WTC11 (cell line): ENCODE measurements at places on chromosomes 1 and 21. TPM values are rescaled to one million over a fixed set of nuclear protein-coding genes. Genes with fewer than 3 reads are reported as not detected.

The CELA3A gene
- total RNA-seq = 7.2 to 9.6 TPM (median 8.0 TPM) in 3 replicates

The TAS1R1 gene
- total RNA-seq = 0.11 to 0.16 TPM in 2 of 3 replicates, not detected in the other

The EFHD2 gene
- total RNA-seq = 19.5 to 23.8 TPM (median 21.9 TPM) in 3 replicates

DNA sequence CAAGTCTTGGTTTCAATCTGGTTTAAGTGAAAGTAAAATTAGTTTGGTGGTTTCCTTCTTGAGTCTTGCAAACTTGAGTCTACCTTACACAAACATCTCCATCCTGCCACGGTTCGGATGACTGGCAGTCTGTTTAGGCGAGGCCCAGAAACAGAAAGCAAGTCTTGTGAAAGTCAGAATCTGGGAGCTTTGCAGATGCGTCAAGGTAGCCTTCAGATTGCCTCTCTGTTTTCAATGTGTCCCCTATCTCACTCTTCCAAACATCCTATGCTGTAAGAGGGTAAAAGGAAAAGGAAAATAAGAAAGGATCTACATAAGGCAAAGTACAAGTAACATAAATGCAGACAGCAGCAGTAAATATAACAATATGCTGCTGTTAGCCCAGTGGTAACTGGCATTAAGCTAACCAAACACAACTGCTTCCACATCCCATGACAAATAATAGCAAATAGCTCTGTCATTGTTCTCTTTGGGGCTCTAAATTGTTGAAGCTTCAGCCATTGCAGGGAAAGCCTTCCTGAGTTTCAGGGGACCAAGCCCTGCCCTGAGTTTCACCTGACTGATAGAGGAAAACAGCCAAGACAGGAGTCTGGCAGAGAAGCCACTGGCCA lies 26.2 kb upstream of the C1orf105 start:
- no peak for DNase-seq

DNA sequence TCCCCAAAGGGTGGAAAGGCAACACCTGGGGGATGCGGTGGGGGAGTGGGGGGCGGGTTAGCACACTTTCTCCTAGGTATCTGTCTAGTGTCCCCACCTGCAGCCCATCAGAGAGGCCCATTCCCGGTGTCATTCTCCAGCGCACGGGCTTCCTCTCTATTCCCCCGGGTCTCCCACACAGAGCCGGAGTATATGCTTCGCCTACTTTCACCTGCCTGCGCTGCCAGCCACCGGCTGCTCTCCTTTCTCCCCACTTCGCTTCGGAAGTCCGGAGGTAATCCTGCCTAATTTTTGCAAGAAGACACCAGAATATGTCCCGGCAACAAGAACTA lies 852 bp downstream of the RGS7 start:
- peak; percentile 26 for DNase-seq

DNA sequence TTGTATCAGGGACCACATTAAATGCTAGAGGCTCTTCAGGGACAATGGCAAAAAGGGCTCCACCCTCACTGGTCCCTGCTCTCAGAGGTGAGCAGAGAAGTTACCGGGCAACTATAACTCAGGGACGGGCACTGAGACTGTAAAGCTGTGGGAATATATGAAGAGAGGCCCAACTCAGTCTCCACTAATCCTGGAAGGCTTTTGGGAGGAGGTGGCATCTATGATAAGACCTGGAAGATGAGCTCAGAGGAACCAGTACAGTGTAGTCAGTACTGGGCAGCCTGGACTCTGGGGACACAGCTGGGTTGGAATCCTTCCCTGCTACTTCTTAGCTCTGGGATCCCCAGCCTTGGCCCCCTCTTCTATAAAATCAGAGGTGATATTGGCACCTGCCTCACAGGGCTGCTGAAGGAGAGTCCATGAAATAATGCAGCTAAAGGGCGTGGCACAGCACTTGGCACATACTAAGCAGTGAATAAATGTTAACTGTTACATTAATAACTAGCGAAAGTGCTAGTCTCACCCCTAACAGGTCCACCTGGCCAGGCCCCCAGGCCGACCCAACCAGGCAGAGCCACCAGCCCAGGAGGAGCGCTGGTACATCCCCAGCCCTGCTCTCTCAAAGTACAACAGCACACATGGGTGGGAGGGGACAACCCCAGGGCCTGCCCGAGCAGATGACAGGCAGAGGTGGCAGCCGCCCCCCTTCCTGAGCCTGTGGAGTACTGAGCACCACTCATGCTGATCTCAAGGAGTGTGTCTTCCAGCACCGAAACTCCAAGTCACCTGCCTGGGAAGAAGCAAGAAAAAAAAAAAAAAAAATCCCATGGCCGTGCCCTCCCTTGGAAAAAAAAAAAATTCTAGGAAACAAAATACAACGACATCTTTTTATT lies 62.7 kb downstream of the CASZ1 start:
- no peak for DNase-seq

DNA sequence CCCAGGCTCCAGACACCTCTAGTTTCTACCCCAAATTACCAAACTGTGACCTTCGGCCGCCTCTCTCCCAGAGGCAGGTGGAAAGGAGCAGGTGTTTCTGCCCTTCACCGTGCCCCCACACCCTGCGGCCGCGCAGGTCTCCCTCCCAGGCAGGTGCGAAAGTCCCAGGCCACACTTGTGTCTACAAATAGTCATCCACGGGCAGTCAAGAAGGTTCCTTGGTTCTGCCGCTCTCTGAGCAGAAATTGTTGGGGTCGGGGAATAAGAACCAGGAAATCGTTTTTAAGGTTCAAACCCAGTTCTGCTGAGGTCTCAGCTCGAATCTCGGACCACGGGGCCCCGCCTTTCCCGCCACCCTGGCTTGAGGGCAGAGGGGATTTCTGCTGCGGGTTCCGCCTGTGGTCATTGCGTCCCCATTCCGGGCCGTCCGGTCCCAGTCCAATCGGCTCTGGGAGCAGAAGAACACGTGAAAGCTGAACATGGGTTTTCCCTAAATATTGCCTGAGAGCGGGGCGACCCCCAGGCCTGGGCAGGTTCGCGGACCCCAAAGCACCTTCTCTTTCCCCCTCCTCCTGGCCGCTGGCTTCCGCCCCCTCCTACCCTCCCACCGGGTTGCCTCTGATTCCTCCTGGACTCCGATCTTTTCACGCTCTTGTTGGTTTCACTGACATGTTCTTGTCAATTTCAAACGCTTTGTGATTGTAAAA lies 1.2 kb upstream of the ATF3 start:
- DNase-seq = no peak

GRCh38 chr1:34946211-34946610 lies 16.8 kb upstream of the DLGAP3 start:
- DNase-seq = no peak

DNA sequence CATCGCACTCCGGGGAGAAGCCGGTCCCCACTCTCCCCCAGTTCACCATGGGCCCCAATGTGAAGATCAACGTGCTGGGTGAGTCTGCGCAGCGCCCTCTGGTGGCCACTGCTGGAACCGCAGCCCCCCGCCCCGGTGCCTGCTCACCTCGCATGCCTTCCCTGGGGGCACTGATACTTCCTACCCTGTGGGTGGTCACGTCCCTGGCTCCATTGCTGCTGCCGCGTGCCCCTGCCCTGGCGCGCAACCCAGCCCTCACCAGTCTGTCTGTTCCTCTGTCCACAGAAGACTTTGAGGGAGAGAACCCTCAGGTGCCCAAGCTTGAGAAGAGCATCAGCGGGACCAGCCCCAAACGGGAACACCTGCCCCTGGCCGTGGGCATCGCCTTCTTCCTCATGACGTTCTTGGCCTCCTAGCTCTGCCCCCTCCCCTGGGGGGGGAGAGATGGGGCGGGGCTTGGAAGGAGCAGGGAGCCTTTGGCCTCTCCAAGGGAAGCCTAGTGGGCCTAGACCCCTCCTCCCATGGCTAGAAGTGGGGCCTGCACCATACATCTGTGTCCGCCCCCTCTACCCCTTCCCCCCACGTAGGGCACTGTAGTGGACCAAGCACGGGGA lies 7.6 kb downstream of the EFNA3 start:
- DNase-seq = peak; percentile 93
